Skeletal muscle tissue (tissue), 5 donors: ENCODE measurements at places on chromosomes 5 and 9. TPM values are rescaled to one million over a fixed set of nuclear protein-coding genes. Genes with fewer than 3 reads are reported as not detected.

The OLFML2A gene
- total RNA-seq = 65.8 TPM

The SEMA4D gene
- 14.6 TPM for total RNA-seq

The GRXCR2 gene
- not detected for total RNA-seq

The RANBP17 gene
- 79.9 TPM for total RNA-seq

The DOCK2 gene
- total RNA-seq = 13.6 TPM
